ENCODE measurements at places on chromosomes 7 and 10.

DNA sequence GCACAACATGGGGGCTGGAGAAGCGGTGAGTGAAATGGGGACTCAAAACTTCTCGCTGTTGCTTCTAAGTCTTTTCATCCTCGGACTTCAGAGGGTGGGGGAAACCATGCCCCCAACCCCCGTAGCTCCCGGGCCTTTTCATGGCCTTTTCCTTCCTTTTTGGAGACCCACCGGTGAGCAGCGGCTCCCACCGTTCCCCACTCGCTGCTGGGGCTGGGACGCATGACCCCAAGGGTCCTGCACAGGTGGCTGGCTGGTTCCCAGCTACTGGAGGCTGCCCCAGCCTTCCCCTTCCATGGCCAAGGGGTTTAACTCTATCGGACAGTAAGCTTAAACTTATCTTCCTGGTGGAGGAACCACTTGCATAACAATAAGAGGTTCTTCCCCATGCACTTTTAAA is 194.3 kb upstream of the FERD3L start:
- DNase-seq = no peak

- no peak for DNase-seq
Measured at GRCh38 chr10:86368987-86369386, 2.4 kb upstream of the GRID1 start.

DNA sequence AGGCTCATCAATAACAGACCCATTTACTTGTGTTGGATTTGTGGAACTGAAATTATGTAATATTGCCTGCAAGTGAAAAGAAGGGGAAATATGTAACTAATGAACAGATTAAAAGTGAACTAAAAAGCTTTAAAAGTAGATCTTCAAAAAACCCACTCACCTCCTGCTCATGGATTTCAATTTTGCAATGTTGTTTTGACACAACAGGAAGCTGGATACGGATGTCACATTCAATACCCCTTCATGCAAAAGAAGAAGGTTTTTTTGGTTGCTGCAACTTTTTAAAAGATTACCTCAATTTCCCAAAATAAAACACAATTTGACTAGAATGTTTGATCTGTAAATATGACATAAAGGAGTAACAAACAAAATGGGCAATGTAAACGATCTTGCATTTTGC is 3.3 kb downstream of the MKI67 start:
- DNase-seq = no peak

- no peak for DNase-seq
Measured at GRCh38 chr10:104326991-104327610, 11.2 kb downstream of the ITPRIP start.

DNA sequence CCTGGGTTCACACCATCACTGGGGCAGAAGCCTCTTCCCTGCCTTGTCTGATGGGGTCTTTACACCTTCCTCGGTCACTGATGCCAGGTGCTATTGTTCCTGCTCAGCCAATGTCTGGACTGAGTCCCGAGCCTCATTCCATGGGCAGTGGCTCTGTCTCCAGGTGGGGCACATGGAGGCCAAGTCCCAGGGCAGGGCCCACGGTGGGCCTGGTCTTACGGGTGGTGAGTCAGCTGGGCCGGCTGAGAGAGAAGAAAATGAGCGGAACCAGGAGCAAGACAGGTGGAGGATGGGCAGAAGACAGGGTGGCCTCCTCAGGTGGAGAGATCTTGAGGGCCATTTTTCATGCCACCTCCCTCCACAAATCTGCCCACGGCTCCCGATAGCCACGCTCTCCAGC is 131.7 kb upstream of the FAM20C start:
- no peak for DNase-seq

GRCh38 chr10:114289096-114289436 is 50.0 kb downstream of the VWA2 start:
- no peak for DNase-seq

GRCh38 chr10:66927971-66928770 is 2.3 kb downstream of the LRRTM3 start:
- DNase-seq = no peak

- peak; percentile 85 for DNase-seq
Measured at GRCh38 chr10:73413108-73413527, 740 bp downstream of the ANXA7 start.

GRCh38 chr7:106614751-106615150 is 46.2 kb downstream of the CCDC71L start:
- no peak for DNase-seq
